ELR (cell line): ENCODE measurements at places on chromosomes 12 and 14.
A peak's percentile ranks its signal among the peaks of the same experiment; 100 is the strongest.

DNA sequence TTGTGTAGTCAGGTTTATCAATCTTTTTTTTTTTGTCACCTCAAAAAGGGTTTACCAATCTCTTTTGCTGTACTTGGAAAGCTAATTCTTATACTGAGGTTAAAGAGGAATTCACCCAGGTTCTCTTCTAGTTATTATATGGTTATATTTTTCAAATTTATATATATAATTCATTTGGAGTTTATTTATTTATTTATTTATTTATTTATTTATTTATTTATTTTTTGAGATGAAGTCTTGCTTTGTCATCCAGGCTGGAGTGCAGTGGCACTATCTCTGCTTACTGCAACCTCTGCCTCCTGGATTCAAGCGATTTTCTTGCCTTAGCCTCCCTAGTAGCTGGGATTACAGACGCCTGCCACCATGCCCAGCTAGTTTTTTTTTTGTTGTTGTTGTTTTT lies 73.8 kb downstream of the GPR135 start:
- DNase-seq: no peak

DNA sequence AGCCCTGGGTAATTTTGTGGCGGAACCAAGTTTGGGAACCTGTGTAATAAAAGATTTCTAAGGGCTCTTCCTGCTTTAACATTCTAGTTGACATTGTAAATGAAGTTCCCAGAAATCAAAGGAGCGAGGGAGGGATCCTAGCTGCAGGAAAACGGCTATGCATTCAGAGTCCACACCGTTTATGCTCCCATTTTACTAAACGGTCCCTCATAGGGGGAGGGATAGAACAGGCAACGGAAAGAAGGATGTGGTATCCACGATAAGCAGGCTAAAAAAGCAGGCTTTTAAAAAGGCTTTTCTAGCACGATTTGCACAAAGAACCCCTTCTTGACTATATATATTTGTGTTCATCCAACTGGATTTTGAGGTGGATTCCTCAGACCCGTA lies 559 bp downstream of the SYNJ2BP start:
- peak; percentile 43 for DNase-seq

DNA sequence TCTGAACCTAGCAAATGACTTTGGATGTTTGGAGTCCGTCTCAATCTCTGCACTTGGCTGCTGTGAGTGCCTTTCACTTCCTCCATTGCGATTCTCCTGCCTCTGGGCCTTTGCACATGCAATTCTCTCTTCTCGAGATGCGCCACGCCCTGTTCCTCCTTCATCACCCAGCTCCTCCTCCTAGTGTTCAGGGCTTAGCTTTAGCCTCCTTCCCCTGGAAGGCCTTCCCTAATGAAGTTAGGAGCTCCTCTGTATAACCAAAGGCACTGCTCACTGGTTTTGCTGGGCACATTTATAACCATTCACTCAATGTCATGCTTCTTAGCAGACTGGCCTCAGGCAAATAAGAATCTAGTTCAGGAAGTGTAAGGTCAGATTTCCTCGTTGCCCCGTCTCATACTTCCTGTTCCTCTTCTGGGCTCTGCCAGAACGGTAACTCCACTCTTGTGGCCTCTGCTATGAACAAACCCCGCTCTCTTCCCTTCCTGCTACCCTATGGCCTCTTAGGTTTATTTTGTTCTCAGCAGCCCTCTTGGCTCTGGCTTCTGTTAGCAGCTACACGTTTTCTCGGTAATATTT lies 171.4 kb downstream of the CRADD start:
- DNase-seq: no peak

- no peak for DNase-seq
These were observed 64.4 kb downstream of the NUAK1 start for GRCh38 chr12:106074361-106074705.

DNA sequence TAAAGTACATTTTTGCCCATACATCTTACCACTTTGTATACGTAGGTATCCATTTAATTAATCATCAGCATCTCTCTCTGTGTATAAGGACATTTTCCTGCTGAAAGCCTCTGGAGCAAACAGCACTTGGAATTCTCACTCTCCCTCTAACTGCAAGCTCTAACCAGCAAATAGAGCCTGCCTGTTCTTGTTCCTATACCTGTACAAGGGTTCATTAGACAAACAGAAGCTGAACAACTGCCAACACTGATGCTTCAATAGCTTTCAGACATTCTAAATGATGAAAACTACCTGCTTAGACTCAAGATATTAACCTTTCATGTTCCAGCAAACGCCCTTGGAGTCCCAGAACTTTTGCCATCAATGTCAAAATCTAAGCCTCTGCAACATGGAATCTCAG lies 98.0 kb downstream of the KCNH5 start:
- DNase-seq: no peak

DNA sequence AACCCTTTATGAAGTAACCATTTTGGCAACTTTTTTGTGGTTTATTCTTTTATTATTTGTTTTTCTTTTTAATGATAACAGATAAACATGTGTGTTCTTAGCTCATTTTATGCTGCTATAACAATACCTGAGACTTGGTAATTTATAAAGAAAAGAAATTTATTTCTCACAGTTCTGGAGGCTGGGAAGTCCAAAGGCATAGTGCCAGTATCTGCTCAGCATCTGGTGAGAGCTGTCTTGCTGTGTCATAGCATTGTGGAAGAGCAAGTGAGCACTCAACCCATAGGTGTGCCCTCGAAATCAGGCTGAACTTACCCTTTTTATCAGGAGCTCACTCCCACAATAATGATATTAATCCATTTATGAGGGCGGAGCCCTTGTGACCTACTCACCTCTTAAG lies 8.0 kb upstream of the SCFD1 start:
- DNase-seq: no peak

DNA sequence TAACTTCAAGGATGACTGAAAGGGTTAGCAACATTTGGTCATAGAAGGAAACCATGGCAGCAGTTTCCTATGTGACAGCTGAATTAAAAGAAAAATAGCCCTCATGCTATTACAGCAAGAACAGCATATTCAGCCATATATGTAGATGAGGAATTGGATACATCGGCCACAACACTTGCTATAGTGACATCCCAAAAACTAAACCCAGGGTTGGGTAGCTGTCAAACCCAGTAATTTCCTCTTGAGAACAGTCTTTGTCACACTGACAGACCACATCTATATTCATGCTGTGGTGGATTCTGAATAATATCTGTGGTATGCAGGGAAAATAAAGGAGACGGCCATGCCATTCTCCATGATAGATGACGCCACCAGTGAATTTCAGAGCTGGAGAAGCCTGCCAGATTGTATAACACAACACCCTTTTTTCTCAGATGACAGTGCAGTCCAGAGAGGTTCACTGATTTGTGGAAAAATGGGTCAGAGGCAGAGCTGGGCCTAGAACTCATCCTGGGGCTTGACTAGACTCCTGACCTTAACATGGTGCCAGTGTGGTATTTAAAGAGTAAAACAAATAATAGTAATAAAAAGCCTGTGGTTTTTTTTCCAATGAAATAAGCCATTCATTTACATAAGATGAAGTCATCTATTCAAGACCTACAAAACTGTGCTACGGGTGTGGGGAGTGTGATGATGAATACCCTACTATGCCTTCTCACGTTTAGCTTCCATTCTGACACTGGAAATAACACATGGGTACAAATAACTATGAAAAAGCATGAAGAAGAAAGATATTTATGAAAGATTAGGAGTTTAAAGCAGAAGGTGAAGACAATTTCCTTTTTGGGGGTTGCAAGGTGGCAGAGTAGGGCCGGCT lies 32.3 kb downstream of the EFCAB11 start:
- peak; percentile 95 for DNase-seq

GRCh38 chr14:71498212-71498611 lies 434.0 kb upstream of the RGS6 start:
- DNase-seq: no peak

GRCh38 chr12:113263431-113263963 lies 42.2 kb downstream of the TPCN1 start:
- DNase-seq: no peak

DNA sequence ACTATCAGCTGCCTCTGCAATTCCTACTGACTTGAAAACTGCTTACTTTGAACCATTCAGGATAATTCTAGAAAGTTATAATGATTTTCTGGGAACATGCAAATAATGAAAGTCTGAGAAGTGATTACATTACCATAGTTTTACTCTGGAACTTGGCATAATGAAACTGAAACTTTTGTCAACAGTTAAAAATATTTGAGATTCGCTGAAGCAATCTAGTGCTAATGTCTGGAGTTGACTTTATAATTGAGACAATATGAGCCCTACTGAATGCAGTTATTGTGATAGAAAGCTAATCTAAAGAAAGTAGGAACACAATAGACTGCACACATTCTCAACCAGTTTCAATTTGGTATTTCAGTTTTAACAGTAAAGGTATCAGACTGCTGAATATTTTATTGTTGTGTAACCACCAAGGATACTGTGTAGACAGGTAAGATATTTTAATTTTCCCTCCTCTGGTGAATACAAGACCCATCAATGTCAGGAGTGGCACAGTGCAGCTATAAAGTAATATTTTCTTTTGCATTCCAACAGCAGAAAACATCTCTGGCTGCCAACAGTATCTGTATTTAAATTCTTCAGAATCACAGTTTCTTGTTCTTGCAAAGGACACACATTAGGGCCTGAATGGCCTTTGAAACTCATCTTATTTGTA lies 483.5 kb downstream of the ATP23 start:
- DNase-seq: peak; percentile 8

DNA sequence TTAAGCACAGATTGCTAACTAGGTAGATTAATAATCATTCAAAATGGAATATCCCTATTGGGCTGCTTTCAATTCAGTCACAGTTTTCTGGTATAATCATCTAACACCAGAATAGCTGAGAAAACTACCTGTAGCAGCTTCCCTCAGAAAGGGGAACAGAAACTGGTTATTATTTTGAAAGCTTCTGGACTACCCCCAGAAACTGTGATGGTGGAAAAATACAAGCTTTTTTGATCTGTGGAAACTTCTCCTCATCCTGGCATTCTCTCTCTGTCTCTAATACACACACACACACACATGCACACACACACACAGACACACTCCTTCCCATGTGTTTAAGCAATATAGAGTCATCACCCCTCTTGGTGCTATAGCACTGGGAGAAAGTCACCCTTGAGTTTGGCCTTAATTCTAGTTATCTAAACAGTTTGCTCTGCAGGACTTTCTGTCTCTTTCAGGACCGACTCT lies 251.5 kb upstream of the LMO3 start:
- no peak for DNase-seq

DNA sequence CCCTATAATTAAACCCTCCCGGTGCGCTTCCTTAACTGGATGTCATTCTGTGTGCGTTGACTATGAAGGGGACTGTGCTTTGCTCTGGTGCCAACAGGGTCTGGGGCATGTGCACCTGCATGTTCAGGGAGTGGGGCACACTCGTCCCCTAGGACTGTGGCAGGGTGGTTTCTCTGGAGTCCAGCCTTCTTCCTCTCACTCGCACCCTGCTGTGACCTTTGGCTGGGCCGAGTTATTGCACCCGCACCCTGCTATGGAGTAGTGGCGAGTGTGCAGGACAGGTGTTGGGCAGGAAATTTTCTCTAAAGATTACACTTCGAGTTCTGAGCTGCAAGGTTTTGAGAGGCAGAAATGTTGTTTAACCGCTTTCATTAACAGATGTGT lies 138.9 kb downstream of the PLXNC1 start:
- DNase-seq: no peak

DNA sequence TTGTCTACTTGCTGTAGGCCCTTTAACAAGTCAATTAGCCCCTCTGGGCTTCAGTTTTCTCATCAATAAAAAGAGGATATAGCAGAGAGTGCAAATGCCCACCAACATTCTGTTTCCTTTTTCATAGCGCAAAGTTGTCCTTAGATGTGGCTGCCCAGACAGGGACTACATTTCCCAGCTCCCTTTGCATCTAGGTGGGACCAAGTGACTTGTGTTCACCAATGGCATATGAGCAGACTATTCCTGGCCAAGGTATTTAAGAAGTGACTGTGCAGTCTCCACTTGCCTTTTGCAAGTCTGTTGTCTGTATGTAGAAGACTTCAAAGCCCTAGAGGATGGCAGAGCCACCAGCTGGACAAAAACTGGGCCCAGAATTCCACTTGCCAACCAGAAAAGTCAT lies 59.7 kb downstream of the DAO start:
- peak; percentile 48 for DNase-seq

GRCh38 chr14:69242311-69243224 lies 17.4 kb upstream of the GALNT16 start:
- DNase-seq: peak; percentile 80

DNA sequence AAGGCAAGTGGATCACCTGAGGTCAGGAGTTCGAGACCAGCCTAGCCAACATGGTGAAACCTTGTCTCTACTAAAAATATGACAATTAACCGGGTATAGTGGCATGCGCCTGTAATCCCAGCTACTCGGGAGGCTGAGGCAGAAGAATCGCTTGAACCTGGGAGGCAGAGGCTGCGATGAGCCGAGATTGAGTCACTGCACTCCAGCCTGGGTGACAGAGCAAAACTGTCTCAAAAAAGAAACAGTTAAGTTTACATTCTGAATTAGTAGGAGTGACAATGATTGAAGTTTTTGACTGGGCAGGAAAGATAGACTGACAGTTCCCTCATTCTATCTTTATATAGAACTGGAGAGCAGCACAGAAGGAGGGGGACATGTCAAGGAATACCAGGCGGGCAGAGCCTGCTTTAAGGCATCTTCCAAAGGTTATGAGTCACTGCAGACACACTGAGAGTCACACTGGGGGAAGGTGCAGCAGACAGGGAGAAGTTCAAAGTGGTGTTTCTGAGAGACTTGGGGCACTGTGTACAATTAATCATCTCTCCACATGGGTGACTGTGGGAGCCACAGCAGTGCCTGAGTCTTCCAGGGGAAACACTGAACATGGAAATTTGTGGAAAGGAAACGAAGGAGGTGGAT lies 42.8 kb upstream of the RNASE3 start:
- DNase-seq: peak; percentile 74

DNA sequence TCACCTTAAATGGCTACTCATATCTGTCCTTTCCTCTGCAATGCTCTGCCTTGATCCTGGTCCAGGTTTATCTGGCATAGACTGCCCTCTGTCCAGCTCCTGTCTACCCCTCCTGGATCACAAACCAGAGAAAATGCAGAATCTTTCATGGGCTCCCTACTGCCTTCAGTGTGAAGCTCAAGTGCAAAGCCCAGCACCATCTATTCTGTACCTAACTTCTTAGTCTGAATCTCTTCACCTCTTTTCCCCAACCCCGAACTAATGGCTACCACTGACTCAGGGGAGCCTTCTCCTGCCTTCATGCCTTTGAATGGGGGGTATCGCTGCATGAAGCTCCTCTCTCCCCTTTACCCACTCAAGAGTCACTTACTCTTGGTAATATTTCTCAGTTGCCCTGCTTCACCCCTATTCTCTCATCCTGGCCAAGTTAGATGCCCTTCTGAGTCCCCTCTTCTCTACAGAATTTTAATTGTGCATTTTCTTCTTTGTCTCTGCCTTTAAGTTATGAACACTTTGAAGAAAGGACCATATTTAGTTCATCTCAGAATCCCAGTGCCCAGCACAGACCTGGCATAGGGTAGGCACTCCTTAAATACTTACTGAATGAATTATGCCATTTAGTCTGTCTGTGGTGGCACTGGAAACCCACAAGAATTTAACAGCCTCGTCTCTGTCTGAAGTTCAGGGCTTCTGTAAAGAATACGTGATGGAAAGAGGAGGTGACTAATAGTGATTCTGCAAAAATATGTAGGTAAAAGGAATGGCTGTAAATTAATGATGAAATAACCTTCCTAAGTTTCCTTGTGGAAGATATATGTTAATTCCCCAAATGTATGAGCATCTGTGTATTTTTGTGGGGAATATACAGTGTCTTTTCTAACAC lies 191.3 kb upstream of the AMIGO2 start:
- DNase-seq: peak; percentile 95

- no peak for DNase-seq
These were observed 290.4 kb upstream of the CAND1 start for GRCh38 chr12:66978802-66979201.

- DNase-seq: no peak
These were observed 856 bp downstream of the ZBTB42 start for GRCh38 chr14:104801520-104802393.

GRCh38 chr12:110704750-110705149 lies 15.8 kb upstream of the HVCN1 start:
- peak; percentile 28 for DNase-seq
